Cardiac septum (tissue), 1 donor: ENCODE measurements at places on chromosomes 5 and 9. TPM values are rescaled to one million over a fixed set of nuclear protein-coding genes. Genes with fewer than 3 reads are reported as not detected.

DNA sequence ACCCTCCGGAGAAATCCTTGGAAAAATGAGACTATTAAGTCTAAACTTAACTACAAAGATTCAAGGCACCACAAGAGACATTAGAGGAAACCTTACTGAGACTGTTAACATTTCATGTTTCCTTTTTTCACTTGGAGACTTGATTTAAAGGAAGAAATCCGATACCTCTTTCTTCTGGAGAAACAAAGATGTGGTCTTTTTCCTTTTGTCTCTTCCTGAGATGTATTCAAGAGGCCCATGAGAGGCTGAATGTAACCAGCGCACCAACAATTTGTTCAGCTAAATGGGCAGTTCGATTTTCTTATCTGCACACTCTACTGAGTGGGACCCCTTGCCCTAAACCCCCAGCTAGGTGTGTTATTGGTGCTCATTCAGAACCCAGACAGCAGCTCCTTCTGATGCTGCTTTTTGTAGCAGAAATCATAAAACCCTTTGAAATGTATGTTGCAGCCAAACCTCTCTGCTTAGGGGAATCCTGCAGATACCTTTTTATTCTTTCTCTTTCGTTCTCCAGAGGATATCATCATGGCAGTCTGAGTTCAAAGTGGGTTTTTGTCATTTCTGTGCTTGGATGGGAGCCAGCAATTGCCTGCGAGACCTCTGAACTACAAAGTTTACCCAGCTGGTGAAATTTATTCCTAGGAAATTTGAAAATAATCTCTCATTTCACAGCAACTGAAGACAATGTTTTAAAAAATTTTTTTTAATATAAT lies 41.9 kb upstream of the ACTBL2 start:
- no peak for DNase-seq

Gene RECK
- total RNA-seq: 5.8 TPM

GRCh38 chr5:93476251-93476742 lies 104.7 kb downstream of the NR2F1-AS1 start:
- no peak for DNase-seq

Gene PCDHA9
- 0.03 TPM for total RNA-seq

DNA sequence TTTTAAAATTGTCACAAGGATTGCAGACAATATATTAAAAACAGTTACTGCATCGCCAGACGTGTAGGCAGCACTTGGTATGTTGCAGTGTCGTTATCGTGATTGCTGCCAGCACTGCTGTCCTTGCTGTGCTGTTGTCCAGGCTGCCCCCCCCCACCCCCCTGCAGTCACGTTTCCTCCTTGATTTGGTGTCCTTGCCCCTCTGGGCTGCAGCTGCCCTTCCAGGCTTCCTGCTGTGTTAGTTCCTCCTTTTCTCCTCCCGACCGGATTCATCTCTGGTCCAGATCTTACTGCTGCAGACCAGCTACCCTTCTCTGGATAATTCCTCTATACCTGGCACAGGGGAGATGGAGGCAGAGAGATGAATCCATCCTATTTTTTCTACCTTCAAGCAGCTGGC lies 298.9 kb downstream of the TRIM32 start:
- DNase-seq: no peak

DNA sequence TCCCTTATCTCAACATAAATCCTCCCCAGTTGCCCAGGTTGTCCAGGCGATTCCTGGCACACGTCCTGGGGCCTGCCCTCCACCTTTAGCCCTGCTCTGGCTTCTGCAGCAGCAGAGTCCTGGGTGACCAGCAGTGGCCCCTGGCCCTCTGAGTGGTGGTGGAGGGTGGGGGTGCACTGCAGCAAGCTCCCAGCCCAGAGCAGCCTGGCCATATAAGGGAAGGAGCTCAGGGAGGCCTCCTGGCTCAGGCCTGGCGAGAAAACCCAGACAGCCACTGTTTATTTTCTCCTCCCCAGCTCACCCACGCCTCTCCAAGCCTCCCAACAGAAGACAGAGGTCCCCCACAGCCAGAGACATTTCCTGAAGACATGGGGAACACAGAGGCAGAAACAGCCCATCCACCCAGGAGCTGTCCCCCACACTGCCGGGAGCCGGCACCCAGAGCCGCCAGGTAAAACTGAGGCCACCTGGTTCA lies 44.7 kb upstream of the IL17B start:
- DNase-seq: peak; percentile 90

GRCh38 chr5:158599157-158599556 lies 500.6 kb downstream of the EBF1 start:
- DNase-seq: no peak

Gene DEPDC1B
- not detected for total RNA-seq

GRCh38 chr5:171589461-171589860 lies 170.0 kb downstream of the FGF18 start:
- DNase-seq: no peak

GRCh38 chr9:133788819-133789717 lies 50.9 kb upstream of the SARDH start:
- no peak for DNase-seq

Gene APBA1
- 1.9 TPM for total RNA-seq

- DNase-seq: no peak
These were observed 29.6 kb downstream of the EHMT1 start for GRCh38 chr9:137648396-137648795.

- DNase-seq: no peak
These were observed 173.1 kb downstream of the KDM4C start for GRCh38 chr9:6930827-6931226.

DNA sequence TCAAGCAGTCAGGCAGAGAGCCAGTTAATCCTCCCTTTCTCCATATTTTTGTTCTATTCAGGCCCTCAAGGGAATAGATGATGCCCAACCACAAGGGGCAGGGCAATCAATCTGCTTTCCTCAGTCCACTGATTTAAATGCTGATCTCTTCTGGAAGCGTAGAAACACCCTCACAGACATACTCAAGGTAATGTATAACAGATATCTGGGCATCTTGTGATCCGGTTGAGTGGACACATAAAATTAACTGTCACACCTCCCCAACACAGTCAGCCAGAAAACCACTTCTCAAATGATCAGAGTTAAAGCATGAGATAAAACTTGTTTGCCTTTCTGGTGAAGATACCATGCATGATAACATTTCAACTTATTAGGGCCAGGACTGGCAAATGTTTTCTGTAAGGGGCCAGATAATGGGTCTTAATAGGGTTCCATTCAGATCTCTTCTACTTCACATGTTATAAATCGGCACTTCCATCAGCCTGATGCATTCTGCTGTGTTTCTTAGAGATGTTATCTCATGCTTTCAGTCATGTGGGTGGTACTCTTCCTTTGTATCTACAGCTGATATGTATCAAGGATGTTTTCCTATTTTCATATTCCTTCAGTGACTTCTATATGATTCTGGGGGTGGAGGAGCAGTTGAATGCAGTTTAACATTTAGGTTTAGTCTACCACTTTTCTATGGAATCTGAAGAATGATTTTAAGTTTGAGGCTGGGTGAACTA lies 58.9 kb upstream of the CNTLN start:
- no peak for DNase-seq

DNA sequence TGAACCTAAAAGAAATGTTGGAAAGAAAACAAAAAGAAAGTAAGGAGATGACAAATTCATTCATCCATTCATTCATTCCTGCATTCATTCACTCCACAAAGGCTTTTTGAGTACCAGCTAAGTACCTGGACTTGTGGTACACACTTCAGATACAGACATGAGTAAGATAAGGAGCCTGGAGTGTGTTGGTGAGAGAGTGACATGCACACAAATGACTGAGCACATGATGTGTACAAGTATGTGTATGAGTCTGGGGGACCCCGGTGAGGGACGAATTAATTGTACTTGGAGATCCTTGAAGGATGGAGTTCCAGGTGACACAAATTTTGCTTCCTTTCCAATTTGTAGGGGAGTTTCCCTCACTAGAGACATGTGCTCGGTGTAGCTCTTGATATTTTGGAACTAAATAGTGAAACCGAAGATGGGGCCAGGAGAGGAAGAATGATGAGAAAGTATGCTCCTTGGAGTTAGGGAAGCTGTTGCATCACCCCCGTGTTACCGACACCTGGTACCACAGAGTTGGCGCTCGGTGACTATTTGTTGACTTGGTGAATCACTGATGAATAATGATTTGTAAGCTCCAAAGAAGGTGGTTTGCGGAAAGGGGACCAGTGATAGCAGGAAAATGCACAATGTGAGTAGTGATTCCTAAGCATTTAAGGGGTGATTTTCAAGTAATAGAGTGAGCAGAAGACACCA lies 509.8 kb downstream of the CCDC171 start:
- DNase-seq: no peak
